LoVo (cell line): ENCODE measurements at places on chromosomes 4 and X.
A peak's percentile ranks its signal among the peaks of the same experiment; 100 is the strongest.

DNA sequence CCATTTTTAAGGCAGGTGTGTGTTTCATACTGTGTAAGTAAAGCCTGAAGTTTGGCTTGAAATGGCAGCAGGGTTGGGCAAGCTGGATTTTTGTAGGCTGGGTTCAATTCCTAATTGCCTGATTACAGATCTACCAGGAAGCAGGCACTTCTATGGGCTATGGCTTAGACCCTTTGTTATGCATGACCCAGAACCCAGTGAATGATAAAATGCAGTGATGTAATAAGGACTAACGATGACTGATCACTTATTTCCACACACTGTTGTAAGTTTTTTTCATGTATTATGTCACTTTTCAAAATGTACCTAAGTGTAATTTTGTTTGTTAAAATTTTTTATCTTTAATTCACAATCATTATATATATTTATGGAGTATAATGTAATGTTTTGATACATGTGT, 8.6 kb downstream of the LANCL3 start:
- no peak for DNase-seq

GRCh38 chr4:151039733-151040132, 24.6 kb upstream of the LRBA start:
- no peak for DNase-seq

DNA sequence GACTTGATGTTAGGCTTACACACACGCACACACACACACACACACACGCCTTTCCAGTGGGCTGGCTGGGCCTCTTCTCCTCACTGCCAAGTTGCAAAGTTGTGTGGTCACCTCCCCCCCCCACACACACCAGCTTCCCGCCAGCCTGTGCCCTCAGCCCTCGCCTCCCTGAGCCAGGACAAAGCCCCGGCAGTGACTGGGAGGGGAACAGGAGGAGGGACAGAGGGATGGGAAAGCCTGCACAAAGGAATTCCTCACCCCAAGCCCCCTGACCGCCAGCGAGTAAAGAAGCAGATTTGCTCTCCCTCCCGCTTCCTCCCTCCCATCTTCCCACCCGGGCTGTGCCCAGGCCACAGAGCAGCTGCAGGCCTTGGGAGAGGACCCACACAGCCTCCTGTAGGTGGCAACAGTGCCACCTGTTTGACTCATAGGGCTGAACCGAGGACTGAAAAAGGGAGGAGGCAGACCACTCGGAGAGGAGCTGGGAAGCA, at the start of gene GDPD2:
TSS of gene GDPD2 (plus strand) at position 464 of the 491 bp plus-strand sequence. CDS start 1,671 bp downstream, outside the sequence.
- peak; percentile 7 for DNase-seq

DNA sequence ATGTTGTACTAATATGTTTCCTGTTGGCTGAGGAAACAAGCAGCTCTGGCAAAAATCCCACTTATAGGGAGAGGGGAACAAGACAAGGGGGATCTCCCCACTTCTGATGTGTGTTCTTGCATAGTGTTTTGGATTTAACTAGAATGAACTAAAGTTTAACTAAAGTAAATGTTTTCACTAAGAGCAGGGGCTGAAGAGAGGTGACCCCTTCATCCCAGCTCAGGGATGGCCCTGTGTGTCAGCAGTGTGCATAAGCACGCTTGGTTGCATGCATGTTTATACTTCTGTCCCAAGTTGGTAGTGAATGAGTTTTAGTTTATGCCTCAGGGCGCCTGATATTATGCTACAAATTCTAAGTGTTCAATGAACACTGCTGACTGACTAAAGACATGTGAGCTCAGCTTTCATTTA, 169.4 kb downstream of the MGST2 start:
- DNase-seq, result no peak

DNA sequence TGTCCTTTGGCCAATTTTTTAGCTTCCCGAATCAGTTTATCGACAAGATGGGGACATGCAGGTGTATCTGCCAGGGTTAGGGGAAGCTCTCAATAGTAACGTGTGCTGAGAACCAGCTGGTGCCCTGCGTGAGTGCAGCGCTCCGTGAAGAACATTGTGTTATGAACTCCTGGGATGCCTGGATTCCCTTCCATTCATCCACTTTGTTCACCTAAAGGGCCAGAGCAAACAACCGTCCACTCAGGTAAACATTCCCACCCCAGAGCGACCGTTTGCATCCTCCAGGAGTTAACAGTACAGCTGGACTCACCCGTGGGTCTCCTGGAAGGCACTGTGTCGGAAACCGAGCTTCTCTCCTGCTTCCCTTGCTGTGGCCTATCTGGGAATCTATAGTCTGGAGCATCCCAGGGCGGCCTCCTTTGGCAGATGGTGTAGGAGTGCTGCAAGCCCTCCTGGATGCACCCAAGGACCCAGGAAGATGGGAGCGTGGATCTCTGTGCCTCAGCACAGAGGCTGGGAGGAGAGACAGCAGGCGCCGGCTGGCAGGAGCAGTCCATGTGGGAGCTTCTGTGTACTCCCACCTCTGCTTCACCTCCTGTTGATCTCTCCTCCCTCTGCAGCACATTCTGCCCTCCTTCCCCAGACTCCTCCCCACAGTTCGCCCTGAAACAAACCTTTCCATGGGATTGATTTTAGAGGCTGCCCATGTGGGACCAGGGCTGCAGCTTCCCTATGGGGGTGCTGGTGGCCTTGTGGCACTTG, 62.7 kb downstream of the SHROOM2 start:
- DNase-seq, result no peak

- no peak for DNase-seq
These were observed 23.1 kb downstream of the ATP11C start for GRCh38 chrX:139909712-139910111.

GRCh38 chr4:17797808-17798207, 12.7 kb downstream of the DCAF16 start:
- no peak for DNase-seq

- DNase-seq, result peak; percentile 41
These were observed 91.1 kb upstream of the VEGFC start for GRCh38 chr4:176883681-176884418.

DNA sequence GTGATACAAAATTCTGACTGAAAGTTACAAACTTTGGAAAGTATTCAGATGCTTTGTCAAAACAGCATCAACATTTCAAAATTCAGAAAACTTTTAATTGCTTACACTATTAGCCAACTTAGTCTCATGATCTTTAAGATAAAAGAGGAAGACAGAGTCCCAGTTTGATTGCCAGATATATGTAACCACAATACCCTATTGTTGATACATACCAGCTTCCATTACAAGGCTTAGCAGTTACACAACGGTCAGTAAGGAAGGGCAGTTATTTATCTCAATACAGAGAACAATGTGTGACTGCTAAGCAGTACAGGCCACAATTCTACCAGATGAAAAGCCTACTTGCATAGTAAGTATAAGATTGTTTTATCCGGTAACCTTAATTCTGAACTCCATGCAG, 138.4 kb downstream of the SPANXN3 start:
- no peak for DNase-seq

GRCh38 chrX:54446084-54446483, 5.9 kb downstream of the TSR2 start:
- no peak for DNase-seq

- no peak for DNase-seq
These were observed 102.6 kb downstream of the IL1RAPL2 start for GRCh38 chrX:104668550-104668949.

- DNase-seq, result no peak
These were observed 1.3 kb upstream of the MGAT4D start for GRCh38 chr4:140499391-140499790.

- DNase-seq, result no peak
These were observed 150.5 kb downstream of the ZNF330 start for GRCh38 chr4:141371206-141371605.

GRCh38 chr4:99938243-99938753, 8.1 kb downstream of the DNAJB14 start:
- DNase-seq, result no peak

GRCh38 chrX:150269605-150270254, 93.4 kb upstream of the MAMLD1 start:
- DNase-seq, result peak; percentile 20

- DNase-seq, result no peak
These were observed 28.9 kb downstream of the TIGD2 start for GRCh38 chr4:89140168-89140759.

GRCh38 chr4:53716011-53716410, 124.7 kb upstream of the LNX1 start:
- DNase-seq, result no peak

GRCh38 chrX:126718440-126718839, 101.1 kb upstream of the PRR32 start:
- DNase-seq, result no peak

- peak; percentile 59 for DNase-seq
These were observed at the start of gene POF1B for GRCh38 chrX:85379174-85379907. Gene POF1B, minus strand, starts transcription at chrX:85379665. Its CDS starts 211 bp downstream, at chrX:85379454.

GRCh38 chr4:73816814-73817213, 19.7 kb upstream of the CXCL6 start:
- DNase-seq, result peak; percentile 3

DNA sequence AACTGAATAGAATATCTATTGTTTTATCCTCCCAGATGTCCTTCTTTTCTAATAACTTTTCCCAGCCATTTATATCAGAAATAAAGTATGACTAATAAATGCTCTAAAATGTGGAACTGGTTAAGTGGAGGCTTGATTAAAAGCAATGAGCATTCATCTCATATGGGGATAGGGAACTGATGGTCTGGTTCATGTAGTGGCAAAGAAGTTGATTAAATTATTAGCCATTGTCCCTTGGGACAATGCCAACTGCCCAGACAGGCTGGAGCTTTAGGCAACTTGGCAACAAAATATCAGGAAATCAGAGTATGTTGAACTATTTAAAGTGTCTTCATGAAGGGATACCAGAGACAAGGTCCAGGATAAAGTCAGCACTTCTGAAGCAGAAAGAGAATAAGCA, 24.2 kb downstream of the TRO start:
- DNase-seq, result no peak

DNA sequence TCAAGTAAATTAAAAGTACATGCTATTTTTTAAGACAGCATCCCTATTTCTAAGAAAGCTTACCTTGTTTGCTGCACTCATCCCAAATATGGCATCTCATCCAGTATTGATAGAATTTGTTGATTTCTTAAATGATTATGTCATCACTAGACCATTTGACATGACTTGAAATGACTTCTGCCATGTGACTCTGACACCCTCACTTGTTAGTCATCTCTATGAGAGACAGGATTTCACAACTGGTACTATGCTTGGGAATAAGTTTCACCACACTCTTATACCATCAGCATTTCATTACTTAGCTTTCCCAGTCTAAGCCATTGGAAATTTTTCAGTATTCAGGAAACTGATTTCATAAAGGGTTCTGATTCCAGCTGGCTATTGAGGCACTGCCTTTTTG, 55.3 kb downstream of the TMPRSS11F start:
- no peak for DNase-seq

- DNase-seq, result no peak
These were observed 78.4 kb upstream of the GC start for GRCh38 chr4:71862315-71862714.

DNA sequence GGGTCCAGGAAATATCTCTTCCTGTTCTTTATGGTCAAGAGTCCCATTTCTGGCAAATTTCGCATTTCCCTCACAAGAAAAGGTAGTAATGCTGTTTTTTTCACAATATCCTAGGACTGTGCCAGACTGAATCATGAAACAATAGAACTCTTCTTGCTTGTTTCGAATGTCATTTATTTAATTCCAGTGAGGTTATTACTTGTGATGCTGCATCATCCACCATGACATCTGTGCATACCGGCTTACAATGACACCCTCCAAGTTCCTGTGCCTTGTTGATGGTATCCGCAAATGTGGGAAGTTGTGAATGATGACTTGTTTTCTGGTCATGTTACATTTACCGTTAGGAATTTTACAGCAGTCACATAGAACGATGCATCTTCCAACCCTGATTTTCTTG, 42.9 kb upstream of the SPRY1 start:
- no peak for DNase-seq

DNA sequence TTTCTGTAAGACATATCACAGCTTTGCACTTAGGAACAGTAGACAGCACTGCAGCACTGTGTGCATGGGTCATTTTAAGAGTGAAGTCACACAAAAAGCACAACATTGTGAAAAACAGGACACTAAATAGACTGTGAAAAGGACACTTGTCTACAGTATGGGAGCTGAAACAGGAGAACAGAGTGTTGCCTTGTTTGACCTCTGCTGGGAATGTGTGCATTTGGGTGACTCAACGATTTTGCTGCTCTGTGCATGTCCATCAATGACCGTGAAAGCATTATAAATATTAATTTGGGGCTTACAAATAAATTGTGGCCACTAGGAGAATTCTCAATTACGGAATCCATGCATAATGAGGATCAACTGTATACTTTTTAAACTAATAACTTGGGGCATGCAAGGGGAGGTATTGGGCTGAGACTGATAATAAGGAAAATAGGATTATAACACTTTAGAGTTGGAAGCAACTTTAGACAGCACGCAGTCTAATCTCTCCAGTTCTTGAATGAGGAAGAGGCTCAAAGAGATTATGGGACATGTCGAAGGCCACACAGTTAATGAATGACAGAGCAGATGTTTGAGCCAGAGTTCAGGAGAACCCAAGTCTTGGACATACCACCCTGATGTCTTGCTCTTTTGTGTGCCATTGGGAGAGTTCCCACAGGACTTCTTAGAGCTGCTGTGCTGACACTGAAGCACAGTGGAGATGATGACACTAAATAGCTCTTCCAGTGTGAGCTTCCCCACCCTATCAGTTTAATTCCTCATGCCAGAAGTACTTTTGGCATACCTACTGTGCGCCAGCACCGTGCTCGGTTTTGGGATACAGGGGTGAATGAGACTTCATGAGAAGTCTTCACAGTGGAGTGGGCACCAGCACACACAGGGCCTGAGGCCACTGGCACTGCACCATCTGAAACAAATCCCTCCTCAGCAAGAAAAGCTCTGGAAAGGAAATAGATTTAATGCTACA, 79.3 kb downstream of the FRAS1 start:
- no peak for DNase-seq

DNA sequence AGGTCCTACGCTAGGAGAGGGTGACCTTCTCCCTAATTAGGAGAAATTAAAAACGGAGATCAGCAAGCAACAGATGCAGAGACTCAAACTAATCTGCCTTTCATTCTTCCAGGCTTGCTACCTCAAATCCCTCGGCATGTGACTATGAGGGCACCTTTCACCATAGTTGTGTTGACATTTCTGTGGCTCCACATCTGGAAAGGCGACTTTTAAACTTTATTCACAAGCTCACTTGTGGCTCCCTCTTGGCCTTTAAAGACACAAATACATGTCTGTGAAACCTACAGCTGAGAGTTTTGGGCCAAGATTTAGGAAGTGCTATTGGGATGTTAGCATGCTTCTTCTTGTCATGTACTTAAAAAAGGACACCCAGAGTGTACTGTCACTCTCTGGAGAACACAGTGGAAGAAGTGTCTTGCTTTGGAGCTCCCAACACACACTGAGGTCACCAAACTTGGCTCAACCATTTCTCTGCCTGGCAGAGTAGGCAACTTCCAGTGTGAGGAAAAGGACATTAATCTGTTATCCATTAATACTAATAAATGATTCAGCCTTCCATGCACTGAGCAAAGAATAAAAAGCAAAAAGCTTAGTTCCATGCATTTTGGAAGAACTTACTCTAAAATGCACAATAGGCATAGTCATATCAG, 60.1 kb downstream of the LDB2 start:
- DNase-seq, result no peak
